ENCODE measurements at places on chromosomes 13 and 19.

DNA sequence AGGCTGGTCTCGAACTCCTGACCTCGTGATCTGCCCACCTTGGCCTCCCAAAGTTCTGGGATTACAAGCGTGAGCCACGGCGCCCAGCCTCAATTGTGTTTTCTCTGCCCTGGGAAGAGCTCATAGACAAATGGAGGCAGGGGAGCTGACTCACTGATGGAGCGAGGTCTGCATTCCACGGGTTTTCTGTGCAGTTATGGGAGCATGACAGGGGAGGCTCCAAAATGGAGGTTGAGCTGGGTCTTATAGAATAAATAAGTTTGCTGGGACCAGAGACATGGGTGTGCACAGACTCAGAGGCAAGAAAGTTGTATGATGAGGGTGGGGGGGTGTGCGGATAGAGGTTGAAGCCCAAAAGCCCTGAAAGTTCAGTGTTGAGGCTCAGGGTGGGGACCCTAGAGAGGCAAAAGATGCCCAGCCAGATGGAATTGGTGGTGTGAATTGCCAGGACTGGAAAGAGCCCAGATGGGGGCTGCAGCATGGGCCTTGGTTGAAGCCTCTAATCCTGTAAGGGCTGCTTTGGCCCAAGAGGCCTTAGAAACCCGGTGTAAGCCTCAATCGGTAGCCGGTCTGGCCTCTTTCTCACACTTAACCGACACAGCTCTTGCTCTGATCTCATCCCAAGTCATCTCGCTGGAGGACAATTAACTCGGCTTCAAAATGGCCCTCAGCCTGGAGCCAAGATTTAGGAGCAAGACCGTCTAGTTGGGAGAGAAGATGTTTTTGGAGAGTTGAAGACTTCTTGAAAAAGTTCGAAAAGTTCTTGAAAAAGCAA is 1.9 kb downstream of the TPM4 start:
- DNase-seq: peak; percentile 42

DNA sequence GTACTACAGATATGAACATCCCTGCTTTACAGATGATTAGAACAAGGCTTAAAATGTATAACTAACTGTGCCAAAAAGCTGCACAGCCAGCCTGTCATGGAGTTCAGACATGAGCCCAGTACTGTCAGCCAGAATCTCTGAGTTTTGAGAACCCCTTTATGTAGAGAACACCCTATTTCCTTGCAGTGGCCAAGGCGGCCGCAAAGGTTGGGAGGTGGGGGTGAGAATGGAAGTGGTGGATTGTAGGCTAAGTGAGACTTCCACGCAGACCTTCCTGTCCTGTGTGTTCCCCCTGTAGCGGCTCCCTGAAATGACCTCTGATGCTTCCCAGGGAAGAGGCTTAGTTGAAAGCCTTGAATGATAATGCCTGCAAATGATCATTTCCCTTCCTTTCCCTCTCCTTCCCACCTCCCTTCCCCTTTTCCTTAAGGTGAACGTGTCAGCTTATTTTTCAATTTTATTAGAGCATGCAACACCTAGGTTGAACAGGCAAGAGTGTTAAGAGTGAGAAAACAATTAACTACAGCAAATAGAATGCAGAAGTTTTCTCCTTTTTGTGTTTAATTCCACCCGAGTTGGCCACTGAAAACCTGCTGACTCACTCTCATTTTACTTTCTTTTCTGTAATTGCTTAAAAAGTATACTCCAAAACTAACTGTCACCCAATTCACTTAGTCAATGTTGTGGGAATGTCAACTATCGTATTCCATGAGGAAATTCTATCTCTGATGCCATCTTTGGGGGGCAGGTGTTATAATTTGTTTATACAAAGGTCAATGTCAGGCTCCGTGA is 167.0 kb upstream of the EDNRB start:
- no peak for DNase-seq

- no peak for DNase-seq
These were observed 209.4 kb downstream of the FOXO1 start for GRCh38 chr13:40456979-40457553.

- no peak for DNase-seq
These were observed 138.4 kb downstream of the POSTN start for GRCh38 chr13:37460166-37460565.

- DNase-seq: no peak
These were observed 415.8 kb upstream of the SLITRK5 start for GRCh38 chr13:87255394-87255793.

GRCh38 chr13:27149702-27150101 is 21.9 kb downstream of the USP12 start:
- no peak for DNase-seq

DNA sequence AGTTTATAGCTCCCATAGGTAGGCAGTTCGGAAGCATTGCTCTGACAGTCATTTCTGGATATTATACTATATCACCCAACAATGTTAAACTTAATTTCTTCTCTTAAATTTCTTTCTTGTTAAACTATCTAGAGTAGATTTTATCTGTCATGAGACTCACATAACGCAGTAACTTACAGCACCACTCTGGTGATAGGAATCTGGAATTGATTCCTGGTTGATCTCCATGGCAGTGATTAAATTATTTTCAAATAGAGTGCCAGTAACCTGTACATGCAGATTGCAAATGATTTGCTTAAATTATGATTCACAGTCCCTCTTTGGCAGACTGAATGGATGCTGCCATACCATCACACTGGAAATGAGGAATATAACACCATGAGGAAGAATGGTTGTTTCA is 722.1 kb downstream of the DACH1 start:
- DNase-seq: no peak

GRCh38 chr13:44664308-44664707 is 88.2 kb upstream of the TSC22D1 start:
- no peak for DNase-seq

GRCh38 chr19:34075661-34076091 is 96.6 kb upstream of the LSM14A start:
- no peak for DNase-seq

DNA sequence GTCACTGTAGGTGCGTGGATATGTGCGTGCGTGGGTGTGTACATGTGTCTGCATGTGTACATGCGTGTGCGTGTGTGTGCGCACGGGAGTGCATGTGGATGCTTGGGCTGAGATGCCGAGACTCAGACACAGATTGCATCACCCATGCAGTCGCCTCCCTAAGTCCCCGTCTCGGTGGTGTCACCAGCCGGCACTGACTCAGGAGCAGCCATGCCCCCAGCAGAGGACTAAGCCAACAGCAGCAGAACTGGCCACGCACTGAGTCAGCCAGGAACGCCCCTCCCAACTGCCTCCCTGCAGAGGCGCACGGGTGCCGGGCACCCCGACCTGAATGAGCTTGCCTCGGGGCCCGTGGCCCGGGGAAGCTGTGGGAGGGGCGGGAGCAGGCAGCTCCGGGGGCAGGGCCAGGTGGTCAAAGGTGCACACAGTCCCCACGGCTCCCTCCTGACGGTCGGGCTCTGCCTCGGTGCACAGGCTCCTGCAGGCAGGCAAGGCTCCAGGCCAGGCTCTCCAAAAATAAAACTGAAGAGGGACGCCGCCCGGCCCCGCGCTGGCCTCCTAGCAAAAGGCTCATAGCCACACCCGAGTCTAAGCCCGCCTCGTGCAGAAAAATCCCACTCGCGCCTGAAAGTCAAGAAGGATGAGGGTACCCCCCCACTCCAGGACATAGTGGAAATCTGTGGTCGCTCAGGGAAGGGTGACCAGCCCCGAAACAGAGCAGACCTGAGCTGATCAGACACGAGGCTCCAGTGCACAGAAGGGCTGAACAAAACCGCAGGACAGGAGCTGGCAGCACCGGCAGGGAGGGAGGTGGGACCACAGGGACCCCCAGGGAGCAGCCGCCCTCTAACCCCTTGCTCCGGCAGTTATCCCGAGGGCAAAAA is 49.2 kb downstream of the GADD45B start:
- DNase-seq: no peak

- no peak for DNase-seq
These were observed 102.7 kb upstream of the POSTN start for GRCh38 chr13:37701306-37701705.

DNA sequence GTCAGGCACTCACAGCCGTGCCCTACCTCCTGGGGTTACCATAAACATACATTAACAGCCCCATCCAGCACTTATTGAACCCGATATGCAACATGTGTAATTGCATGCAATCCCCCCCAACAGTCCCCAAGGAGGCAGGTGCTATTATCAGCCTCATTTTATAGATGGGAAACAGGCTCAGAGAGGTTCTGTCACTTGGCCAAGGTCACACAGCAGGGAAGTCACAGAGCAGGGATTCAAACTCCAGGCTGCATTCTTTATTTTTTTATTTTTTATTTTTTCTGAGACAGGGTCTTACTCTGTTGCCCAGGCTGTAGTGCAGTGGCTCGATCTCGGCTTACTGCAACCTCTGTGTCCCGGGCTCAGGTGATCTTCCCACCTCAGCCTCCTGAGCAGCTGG is 38.4 kb upstream of the TNFAIP8L1 start:
- DNase-seq: no peak

DNA sequence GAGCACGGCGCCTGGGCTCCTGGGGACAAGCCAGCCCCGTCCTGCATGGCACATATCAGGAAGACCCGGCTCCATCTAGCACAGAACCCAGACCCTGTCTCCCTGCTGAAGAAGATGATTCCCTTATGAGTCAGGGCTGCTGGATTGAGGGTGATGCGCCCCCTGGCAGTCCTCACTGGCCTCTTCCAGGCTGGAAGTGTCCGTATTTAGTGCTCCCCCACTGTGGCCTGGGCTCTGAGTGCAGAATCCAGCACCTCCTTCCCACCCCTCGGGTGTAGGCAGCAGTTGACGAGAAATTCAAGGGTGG is 14.9 kb downstream of the COMP start:
- DNase-seq: no peak

- DNase-seq: no peak
These were observed 5.7 kb upstream of the TNFSF13B start for GRCh38 chr13:108263621-108264355.

DNA sequence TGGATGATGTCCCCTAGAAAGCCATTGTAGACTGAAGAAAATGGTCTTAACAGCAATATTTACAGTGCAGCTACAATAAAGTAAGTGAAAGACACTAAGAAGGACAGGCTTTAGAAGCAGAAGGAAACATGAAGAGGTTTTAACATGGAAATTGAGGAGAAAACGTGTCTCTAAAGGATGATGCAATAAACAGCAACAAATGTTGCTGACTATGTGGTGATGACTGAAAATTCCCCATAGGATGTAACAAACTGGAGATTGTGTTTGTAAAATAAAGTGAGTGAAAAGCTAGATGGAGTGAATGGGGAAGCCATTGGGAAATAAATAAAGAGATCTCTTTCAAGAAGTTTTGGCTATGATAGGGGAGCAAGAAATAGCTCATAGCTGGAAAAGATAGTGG is 186.7 kb upstream of the IPO5 start:
- DNase-seq: no peak
